ENCODE measurements at places on chromosomes 13 and 19.
A peak's percentile ranks its signal among the peaks of the same experiment; 100 is the strongest.

DNA sequence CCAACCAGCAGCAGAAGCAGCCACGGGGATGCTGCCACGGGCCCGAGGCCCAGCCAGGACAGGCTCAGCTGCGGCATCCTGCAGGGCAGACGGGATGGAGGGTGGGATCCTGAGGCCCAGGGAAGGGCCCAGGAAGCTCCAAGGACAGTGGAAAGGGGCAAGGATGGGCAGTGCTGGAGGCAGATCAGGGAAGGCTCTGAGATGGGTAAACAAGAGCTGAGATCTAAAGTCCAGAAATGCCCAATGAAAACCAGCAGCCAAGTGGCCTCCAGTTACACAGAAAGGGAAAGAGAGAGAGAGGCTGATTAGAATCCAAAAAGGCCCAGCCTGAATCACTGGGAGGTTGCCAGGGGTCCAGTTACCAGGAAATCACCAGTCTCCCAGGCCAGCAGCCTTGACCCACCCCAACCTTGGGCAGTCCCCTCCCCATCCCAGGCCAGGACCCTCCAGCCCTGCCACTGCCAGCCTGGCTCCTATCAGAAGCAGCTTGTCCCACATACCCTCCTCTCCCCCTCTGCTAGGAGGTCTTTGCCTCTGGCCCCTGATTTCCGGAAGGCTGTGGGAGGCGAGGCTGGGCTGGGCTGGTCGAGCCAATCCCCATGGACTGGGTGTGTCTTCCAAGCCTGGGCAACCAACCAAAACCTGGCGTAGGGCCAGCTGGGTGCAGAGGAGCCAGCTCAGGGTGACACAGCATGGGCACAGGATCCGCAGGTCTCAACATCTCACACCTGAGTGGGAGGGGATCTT lies at the start of gene CYP4F11:
CYP4F11 (minus strand) TSS at position 198 of the 747 bp plus-strand sequence; CDS start at position 77, 121 bp downstream.
- peak; percentile 83 for DNase-seq

- DNase-seq = no peak
These were observed 8.0 kb downstream of the TMEM86B start for GRCh38 chr19:55220525-55220924.

DNA sequence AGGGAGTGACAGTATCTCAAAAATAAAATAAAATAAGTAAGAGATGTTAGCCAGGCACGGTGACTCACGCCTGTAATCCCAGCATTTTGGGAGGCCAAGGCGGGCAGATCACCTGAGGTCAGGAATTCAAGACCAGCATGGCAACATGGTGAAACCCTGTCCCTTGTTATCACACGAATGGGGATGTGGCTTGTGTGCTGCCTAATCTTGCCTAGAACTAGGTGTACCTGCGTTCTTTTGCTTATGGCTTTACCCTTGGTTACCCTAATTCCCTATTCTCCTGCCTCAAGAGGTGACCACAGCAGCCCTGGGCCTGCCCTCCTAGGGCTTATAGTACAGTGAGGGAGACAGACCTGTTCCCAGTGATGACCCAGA lies 6.3 kb upstream of the PVR start:
- DNase-seq = no peak

- DNase-seq = no peak
These were observed 30.6 kb upstream of the ATP1A3 start for GRCh38 chr19:42024622-42025111.

DNA sequence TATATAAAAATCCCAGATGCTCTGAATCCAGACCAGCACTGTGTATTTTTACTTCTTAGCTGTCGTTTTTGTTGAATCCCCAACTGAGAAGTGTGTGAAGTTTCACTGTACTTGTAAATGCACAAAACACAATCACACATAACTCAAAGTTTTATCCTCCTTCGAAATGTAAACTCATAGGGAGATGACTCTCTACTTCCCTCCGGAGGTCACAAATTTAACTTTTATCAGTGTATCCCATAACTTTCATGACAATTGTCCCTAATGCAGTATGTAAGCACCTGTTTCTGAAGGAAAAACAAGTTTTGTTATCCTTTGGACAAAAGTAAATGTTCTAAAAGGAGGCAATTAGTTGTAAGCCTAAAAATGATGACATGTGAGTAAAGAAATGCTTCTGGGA lies 665.0 kb upstream of the SLITRK6 start:
- DNase-seq = no peak

GRCh38 chr13:36813225-36813624 lies 5.8 kb upstream of the RFXAP start:
- DNase-seq = no peak

DNA sequence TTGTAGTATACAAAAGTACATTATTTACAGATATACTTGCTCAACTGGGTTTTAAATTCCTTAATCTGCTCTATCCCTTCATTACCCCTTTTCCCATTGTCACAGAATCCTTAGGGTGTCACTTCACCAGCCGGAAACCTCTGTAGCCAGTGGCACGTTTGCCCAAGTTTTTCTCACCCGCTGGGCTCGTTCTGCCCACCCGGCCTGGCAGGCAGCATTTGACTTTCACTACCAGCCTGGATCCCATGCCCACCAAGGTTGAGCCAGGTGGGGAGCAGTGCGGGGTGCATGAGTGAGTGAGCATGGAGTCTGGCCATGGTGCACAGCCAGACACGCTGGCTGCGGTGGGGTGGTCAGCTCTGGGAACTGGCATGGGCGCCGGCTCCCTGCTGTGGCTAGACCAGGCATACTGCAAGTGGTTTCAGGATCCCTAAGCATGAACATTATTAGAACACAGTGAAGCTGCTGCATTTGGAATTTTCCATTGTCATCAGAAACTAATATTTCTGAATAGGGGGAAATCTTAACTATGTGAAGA lies 98.3 kb downstream of the NALCN start:
- no peak for DNase-seq

GRCh38 chr19:18292462-18292809 lies 11.0 kb upstream of the JUND start:
- no peak for DNase-seq

- DNase-seq = no peak
These were observed 182.8 kb downstream of the RGCC start for GRCh38 chr13:41639955-41640780.

GRCh38 chr13:60210510-60211330 lies 47.0 kb upstream of the DIAPH3 start:
- no peak for DNase-seq

DNA sequence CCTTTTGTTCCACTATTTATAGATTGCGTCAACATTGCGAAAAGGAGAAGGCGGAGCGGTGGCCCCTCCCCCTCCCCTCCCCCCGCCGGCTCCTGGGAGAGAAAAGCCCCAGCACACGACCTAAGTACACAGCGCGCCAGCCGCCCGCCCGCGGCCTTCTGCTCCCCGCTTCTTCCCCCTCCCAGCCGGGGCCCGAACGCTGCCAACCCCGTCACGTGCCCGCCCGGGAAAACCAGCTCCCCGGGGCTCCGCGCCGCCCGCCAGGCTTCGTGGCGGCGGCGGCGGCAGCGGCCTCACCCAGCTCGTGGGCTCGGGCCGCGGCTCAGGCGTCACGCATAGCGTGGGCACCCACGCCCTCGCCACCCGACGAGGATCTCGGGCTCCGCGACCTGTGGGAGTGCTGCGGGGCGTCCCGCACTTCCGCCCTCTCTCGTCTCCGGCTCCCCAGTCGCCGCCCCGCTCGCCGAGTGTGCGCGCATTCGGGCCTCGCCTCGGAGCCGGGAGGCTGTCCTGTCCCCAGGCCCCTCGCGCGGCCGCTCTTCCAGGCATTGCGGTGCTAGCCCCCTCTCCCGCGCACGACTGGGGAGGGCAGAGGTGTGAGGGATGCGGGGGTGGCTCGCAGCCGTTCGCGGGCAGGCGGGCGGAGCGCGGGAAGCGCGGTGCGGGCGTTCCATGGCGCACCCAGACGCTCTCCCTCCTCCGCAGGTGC lies 110.5 kb downstream of the KCNRG start:
- peak; percentile 74 for DNase-seq

GRCh38 chr19:955803-956765 lies 28.1 kb upstream of the WDR18 start:
- no peak for DNase-seq

- no peak for DNase-seq
These were observed 51.4 kb downstream of the EFNB2 start for GRCh38 chr13:106484084-106484483.

GRCh38 chr13:39929583-39929982 lies 274.1 kb downstream of the COG6 start:
- DNase-seq = no peak

GRCh38 chr13:71879129-71879535 lies 12.1 kb upstream of the DACH1 start:
- no peak for DNase-seq

DNA sequence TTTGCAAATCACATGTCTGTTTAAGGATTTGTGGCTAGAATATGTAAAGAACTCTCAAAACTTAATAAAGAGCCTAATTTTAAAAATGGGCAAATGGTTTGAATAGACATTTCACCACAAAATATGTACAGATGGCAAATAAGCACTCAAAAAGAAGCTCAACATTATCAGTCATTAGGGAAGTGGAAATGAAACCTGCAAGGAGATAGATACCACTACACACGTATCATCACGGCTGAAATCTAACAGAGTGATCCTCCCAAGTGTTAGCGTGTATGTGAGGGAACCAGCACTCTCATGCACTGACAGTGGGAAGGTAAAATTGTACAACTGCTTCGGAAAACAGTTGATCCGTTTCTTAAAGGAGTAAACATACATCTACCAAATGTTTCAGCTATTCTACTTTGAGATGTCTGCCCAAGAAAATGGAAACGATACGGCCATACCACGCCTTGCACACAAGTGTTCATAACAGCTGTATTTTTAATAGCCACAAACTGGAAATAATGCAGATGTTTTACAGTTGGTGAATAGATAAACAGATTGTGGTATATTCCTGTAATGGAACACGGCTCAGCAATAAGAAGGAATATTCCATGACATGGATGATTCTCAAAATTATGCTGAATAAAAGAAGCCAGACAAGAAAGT lies 14.5 kb downstream of the ARHGEF7 start:
- DNase-seq = no peak

DNA sequence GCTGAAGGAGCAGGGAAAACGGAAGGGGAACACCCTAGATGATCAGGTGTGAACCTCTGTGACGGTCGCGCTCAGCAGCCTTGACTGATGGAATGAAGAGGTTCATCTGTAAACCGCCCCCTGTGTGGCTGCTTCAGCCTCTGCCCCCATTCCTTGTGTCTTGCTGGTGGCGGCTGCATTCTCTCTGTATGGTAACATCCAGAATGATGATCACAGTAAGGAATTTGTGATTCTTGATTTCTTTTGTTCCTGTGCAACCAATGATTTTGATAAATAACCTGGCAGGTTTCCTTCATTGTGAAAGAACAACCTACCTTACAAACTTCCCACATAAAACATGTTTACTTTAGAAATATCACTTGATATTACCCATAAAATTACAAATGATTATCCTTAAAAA lies 118.7 kb upstream of the MCF2L start:
- DNase-seq = no peak

- DNase-seq = no peak
These were observed 806 bp upstream of the ZNF837 start for GRCh38 chr19:58381460-58382212.

All from LNCaP clone FGC (cell line).